ENCODE measurements at places on chromosomes 11 and 22.

- no peak for DNase-seq
Measured at GRCh38 chr11:86524620-86525352, 147.6 kb downstream of the ME3 start.

DNA sequence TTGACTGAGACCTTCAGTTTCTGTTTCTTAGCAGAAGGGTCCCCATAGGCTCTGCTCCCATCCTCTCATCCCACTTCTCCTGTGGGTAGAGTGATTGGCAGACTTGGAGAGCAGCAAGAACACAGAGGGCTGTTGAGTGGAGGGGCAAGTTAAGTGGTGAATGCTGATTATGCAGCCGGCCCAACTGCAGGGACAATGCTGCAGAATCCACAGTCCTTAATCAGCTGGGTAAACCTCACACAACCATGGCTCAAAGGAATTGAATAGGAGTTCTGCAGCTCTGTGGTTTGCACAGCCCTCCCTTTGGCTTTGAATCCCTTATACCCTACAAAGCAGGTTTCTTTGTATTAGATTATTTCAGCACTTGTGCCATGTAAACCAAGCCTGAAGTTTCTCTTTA lies 161.1 kb downstream of the NAV2 start:
- no peak for DNase-seq

- DNase-seq = no peak
Measured at GRCh38 chr22:19875531-19876313, 21.0 kb upstream of the GNB1L start.

GRCh38 chr11:107705027-107705426 lies 6.8 kb downstream of the SLN start:
- DNase-seq = no peak

GRCh38 chr11:64448599-64449380 lies 89.8 kb downstream of the RPS6KA4 start:
- peak; percentile 41 for DNase-seq

- DNase-seq = peak; percentile 32
Measured at GRCh38 chr22:40560551-40560950, 76.0 kb downstream of the MRTFA start.

- no peak for DNase-seq
Measured at GRCh38 chr22:44730490-44731356, 21.7 kb upstream of the ARHGAP8 start.

DNA sequence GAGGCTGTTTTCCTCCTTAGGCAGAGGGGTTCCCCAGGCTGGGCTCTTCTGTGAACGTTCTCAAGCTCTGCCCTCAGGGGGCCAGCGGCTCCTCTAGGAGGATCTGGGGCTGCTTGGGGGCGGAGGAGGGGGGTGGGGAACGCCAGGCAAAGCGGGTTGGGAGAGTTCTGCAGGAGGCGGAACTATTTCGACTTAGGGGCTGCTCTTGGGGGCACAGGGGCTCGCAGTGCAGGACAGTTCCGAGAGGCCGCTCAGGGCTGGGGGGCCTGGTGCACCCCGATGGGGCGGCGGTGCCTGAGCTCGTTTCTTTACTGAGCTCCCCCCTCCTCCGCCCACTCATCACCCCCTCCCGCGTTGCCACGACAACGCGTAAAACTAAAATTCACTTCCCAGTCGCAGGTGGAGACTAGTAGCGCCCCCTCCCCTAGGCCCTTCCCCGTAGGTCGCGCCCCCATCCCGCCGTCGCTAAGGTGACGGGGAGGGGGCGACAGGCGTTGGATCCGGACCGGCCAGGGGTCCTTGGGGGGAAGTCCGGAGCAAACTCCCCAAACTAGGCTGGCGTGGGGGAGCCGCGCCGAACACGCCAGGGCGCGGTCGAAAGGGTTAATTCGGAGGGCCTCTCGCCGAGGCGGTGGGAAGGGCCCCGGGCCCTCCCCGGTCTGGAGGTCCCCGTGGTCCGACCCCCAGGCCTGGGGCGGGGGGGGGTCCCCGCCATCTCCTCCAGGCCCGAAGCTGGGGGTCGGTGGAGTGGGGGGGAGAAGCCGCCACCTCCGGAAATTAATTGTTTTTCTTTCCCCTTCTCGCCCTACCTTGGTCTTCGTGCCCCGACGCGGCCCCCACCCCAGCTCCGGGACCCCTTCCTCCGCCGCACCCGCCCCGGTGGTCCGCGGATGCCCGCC lies 857 bp downstream of the SHANK3 start:
- DNase-seq = no peak

DNA sequence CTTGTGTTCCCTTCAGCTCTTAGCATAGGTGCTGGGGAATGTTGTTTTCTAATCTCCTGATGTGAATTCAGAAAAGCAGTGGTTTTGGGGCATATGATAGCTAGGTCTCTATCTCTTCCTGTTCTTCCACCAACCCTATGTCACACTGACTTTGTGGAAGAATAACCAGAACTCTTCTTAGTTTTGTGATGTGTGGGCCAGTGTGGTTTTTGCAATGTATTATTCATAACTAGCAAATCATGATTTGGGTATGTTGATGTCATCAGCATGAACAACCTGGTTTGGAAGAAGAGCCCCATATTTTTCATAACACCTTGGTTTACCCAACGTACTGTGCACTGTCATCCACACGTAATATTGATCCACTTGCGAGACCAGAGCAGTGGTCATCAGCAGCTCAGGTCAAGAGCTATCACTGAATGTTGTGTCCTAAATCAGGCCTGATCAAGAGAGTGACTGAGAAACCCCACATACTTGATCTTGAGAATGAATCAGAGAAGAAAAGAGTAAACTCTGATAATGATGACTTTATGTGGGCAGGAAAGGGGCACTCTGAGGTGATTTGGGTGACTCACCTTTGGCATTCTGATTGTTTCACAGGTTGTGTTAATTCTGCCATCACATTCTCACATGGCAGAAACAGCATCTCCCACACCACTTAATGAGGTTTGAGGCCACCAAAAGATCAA lies 19.4 kb upstream of the MS4A6E start:
- no peak for DNase-seq

- no peak for DNase-seq
Measured at GRCh38 chr22:22574361-22574760, 15.3 kb upstream of the PRAME start.

GRCh38 chr11:64028398-64029115 lies 7.2 kb upstream of the FLRT1 start:
- DNase-seq = no peak

- DNase-seq = no peak
Measured at GRCh38 chr11:74425100-74425499, 26.9 kb upstream of the PGM2L1 start.

DNA sequence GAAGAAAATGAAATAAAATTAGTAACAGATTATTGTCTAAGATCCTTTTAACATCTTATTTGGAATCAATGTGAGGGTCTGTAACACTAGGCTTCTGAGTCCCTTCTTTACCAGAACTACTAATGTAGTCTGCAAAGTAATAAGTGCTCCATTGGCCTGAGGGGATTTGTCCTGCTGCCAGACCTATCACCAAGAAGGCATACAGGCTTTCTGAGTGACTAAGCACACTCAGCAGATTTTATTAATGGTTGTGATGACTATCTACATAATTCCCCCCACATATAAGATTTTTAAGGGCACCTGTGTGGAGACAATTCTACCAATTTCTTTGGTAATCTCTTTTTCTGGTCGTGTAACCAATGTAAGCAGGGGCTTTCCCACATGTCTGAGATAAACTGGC lies 365.0 kb upstream of the FAT3 start:
- DNase-seq = no peak

DNA sequence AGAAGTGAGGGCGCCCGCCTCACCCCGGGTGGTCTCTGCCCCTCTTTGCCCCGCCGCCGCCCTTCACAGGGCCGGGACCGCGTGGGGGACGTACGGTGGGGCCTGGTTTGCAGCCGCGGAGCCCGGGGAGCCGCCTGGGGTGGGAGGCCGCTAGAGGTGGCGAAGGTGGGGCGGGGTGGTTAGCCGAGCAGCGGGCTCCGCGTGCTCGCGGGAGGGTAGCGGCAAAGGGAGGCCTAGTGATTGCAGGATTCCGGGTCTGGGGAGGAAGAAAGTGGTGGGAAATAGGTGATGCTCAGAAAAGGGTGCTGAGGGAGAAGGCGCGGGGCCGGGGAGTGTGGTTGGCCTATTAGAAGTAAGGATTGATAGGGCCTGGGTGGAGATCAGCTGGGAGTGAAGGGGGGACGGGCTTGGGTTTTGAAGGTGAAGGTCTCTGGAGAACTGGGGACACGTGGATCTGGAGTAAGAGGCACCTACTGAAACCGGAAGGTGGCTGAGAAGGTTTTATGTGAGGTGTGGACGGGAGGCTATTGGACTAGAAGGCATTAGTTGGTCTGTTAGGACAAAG lies 571 bp downstream of the FAR1 start:
- no peak for DNase-seq

DNA sequence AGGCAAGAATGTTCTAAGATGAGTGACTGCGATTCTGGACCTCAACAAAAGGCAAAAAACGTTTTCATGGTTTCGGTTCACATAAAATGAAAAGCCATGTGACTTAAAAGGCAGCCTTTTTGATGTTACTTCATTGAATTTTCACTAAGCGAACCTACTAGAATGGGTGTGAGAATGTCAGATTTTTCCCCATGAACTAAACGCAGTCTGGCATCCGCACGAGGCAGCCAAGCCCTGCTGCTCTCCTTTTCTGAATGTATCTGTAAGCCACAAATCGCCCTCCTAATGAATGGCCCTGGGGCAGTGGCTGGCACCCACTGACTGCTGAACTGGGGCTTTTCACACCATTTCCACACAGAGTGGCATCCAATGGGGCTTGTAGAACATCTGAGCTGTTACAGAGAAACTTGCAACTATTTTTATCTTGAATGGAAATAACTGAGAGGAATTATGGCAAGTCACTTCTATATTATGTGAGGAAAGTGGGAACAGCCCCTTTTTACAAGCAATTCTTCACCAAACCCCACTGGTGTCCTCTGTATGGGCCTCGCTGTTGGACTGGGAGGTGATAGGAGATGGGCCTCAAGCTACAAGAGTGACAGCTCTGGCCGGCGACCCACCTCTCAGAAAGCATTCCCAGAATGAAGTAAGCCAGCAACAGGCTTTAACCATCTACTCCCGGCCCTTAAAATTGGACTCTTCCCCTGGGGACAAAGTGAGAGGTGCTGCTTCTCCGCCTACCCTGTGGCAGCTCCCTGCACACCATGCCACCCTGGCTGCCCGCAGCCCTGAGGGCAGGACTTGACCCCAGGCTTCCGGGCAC lies 29.4 kb downstream of the PPP2R1B start:
- no peak for DNase-seq

DNA sequence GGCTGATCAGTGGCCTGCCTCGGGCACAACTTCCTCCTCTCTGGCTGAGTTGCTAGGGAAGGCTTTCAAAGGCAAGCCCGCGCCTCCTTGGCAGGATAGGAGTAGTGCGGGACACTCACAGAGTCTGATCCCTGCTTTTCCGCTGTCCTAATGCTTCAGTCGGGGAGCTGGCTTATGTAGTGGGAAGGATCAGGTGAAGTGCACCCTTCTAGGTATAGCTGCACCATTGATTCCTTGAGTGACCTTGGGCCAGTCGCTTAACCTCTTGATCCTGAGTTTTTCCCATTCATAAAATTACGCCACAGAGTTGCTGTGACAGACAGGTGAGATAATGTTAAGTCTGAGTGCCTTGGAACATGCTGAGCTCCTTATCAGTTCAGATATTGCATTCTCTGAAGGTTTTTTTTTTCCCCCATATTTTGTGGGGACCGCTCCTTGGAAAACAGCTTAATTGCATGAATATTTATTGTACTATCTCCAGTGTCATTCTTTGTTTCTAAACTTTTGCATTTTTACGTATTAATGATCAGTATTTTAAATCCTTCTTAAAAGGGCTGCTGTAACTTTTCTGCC lies 961 bp downstream of the IPO7 start:
- DNase-seq = no peak

GRCh38 chr11:24122291-24122690 lies 374.6 kb upstream of the LUZP2 start:
- no peak for DNase-seq

DNA sequence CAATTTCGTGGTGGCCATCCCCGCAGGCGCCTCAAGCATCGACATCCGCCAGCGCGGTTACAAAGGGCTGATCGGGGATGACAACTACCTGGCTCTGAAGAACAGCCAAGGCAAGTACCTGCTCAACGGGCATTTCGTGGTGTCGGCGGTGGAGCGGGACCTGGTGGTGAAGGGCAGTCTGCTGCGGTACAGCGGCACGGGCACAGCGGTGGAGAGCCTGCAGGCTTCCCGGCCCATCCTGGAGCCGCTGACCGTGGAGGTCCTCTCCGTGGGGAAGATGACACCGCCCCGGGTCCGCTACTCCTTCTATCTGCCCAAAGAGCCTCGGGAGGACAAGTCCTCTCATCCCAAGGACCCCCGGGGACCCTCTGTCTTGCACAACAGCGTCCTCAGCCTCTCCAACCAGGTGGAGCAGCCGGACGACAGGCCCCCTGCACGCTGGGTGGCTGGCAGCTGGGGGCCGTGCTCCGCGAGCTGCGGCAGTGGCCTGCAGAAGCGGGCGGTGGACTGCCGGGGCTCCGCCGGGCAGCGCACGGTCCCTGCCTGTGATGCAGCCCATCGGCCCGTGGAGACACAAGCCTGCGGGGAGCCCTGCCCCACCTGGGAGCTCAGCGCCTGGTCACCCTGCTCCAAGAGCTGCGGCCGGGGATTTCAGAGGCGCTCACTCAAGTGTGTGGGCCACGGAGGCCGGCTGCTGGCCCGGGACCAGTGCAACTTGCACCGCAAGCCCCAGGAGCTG lies 24.8 kb downstream of the ADAMTS15 start:
- DNase-seq = no peak

GRCh38 chr22:42171946-42172719 lies 41.5 kb upstream of the CYP2D6 start:
- no peak for DNase-seq

DNA sequence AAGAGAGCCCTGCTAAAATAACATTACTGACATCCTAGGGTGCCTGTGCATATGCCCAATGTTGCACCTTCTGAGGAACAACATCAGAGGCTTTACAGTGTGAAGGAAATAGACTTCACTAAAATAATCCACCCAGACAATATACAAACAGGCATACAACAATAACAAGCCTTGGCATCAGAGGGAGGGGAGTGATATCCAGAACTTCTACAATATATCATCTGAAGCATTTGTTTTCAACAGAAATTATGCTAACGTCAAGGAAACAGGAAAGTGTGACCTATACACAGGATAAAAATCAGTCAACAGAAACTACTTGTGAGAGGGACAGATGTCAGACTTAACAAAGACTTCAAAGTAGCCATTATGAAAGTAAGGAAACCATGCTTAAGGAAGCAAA lies 81.3 kb downstream of the CTNND1 start:
- no peak for DNase-seq
